ENCODE measurements at places on chromosomes 7 and 10. TPM values are rescaled to one million over a fixed set of nuclear protein-coding genes. Genes with fewer than 3 reads are reported as not detected.

The ANKRD22 gene
- total RNA-seq = 0.17 TPM

DNA sequence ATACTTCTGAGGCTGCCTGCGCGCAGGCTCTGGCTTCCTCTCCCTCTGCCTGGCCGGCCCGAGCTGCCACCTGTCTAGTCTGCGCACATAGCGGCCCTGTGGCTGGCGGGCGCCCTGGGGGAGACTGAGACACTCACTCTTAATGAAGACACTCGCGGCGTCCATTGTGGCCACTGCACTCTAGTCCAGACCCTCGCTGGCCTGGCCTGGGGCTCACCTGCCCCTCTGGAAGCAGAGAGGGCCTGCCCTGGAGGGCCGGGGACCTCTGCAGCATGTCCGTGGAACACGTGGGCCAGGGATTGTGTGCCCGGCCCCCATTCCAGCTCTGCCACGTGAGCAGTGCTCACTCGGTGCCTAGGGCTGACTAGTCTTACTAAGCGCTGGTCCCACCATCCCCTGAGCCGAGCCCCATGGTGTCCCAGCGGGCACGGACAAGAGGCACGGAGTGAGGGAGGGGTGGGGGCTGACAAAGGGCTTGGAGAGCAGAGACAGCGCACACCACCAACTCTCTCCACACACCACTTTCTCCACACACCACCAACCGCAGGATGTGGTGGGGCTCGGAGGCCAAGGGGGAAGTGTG, 149.3 kb downstream of the ELFN1 start:
- no peak overlapping the region for H3K4me3 ChIP-seq
- DNase-seq = no peak
- H3K27me3 ChIP-seq = no peaks in the 10 kb centered on the region
- H3K4me1 ChIP-seq = no peaks in the 10 kb centered on the region

The IGF2BP3 gene
- 4.3 TPM for total RNA-seq

GRCh38 chr10:26438534-26439341, 597 bp downstream of the APBB1IP start:
- no peaks in the 10 kb centered on the region for H3K36me3 ChIP-seq
- no peak for DNase-seq
- H3K27me3 ChIP-seq = no peaks in the 10 kb centered on the region
- peaks cover 2% of the 10 kb centered on the region for H3K4me1 ChIP-seq

- no peaks in the 10 kb centered on the region for H3K36me3 ChIP-seq
- DNase-seq = no peak
- H3K27me3 ChIP-seq = no peaks in the 10 kb centered on the region
- H3K4me1 ChIP-seq = no peaks in the 10 kb centered on the region
- H3K4me3 ChIP-seq = no peak overlapping the region
These were observed 16.9 kb upstream of the NPS start for GRCh38 chr10:127532193-127532592.

GRCh38 chr10:83165265-83165664, 974.0 kb upstream of the GHITM start:
- no peaks in the 10 kb centered on the region for H3K36me3 ChIP-seq
- H3K4me3 ChIP-seq = no peak overlapping the region
- no peak overlapping the region for H3K27ac ChIP-seq
- DNase-seq = no peak

- H3K27me3 ChIP-seq = no peaks in the 10 kb centered on the region
- peaks cover 11% of the 10 kb centered on the region for H3K4me1 ChIP-seq
- no peak overlapping the region for H3K27ac ChIP-seq
- no peak overlapping the region for H3K4me3 ChIP-seq
- H3K36me3 ChIP-seq = no peaks in the 10 kb centered on the region
- DNase-seq = no peak
These were observed 4.3 kb upstream of the CALU start for GRCh38 chr7:128734890-128735289.

GRCh38 chr10:7520507-7521485, 110.0 kb upstream of the SFMBT2 start:
- DNase-seq = no peak
- H3K36me3 ChIP-seq = no peaks in the 10 kb centered on the region
- no peak overlapping the region for H3K4me3 ChIP-seq
- H3K27ac ChIP-seq = no peak overlapping the region
- no peaks in the 10 kb centered on the region for H3K4me1 ChIP-seq

The FANK1 gene
- total RNA-seq = 2.6 TPM

GRCh38 chr10:133359554-133359971, 1.7 kb upstream of the FUOM start:
- H3K27me3 ChIP-seq = no peaks in the 10 kb centered on the region
- peaks cover 2% of the 10 kb centered on the region for H3K4me1 ChIP-seq
- DNase-seq = no peak
- no peak overlapping the region for H3K27ac ChIP-seq
- no peak overlapping the region for H3K4me3 ChIP-seq

DNA sequence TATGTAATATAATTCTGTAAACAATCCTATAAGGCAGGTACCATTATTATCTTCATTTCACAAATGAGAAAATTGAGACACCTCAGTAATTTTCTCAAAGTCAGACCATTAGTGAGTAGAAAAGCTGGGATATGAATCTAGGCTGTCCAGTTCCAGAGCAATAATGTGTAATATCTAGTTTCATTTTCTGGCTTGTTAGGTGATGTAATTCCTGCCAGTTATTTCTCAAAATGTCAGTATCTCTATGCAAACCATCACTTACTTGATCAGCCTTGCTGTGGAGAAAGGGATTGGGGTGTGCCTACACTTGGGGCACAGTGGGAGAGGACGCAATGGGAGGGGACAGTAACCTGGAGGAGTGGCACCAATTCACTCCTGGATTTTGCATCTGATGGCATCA, 157.5 kb downstream of the LYZL1 start:
- no peak overlapping the region for H3K4me3 ChIP-seq
- peaks cover 1% of the 10 kb centered on the region for H3K36me3 ChIP-seq
- DNase-seq = peak; percentile 55
- H3K4me1 ChIP-seq = no peaks in the 10 kb centered on the region

The FAM25C gene
- total RNA-seq = not detected

GRCh38 chr10:84139126-84140035, at the start of gene GHITM:
Gene GHITM, plus strand, starts transcription at chr10:84139509. Its CDS starts 1,992 bp downstream, at chr10:84141501.
- H3K36me3 ChIP-seq = peaks cover 8% of the 10 kb centered on the region
- H3K4me3 ChIP-seq = peak within 1 kb of the TSS; percentile 82
- peak; percentile 99 for DNase-seq
- peak within 1 kb of the TSS; percentile 89 for H3K27ac ChIP-seq

- H3K27ac ChIP-seq = no peak overlapping the region
- H3K36me3 ChIP-seq = no peaks in the 10 kb centered on the region
- H3K4me3 ChIP-seq = no peak overlapping the region
- H3K4me1 ChIP-seq = no peaks in the 10 kb centered on the region
These were observed 2.1 kb upstream of the SLC13A1 start for GRCh38 chr7:123201901-123202300.

- DNase-seq = no peak
- no peak overlapping the region for H3K4me3 ChIP-seq
- H3K27me3 ChIP-seq = no peaks in the 10 kb centered on the region
- no peak overlapping the region for H3K27ac ChIP-seq
- H3K4me1 ChIP-seq = peaks cover 14% of the 10 kb centered on the region
These were observed 28.9 kb downstream of the PDLIM1 start for GRCh38 chr10:95261926-95262325.

The RPEL1 gene
- total RNA-seq = 0.17 TPM

- H3K27ac ChIP-seq = no peak overlapping the region
- peaks cover 5% of the 10 kb centered on the region for H3K36me3 ChIP-seq
- peak; percentile 90 for DNase-seq
- H3K27me3 ChIP-seq = no peaks in the 10 kb centered on the region
- H3K4me1 ChIP-seq = no peaks in the 10 kb centered on the region
These were observed 41.1 kb upstream of the STMP1 start for GRCh38 chr7:135620980-135621850.

DNA sequence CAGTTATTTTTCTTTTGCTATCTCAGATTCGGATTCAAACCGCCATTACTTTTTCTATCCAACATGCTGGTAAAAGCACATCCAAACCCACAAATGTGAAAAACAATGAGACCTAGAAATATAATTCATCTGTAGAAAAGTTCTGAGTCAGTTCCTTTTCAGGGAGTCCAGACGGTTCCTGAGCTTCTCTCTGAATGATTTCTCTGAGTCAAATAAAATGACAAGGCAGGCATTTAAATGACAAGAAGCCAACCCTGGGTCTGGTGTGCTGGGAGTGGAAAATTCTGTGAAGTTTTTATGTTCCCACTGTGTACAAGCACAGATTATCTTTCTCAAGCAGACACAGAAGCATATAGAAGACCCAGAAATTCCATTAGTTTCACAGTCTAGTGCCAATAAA, 96.3 kb upstream of the ANKRD1 start:
- no peaks in the 10 kb centered on the region for H3K4me1 ChIP-seq
- H3K4me3 ChIP-seq = no peak overlapping the region
- peaks cover 3% of the 10 kb centered on the region for H3K27me3 ChIP-seq
- no peaks in the 10 kb centered on the region for H3K36me3 ChIP-seq

GRCh38 chr10:14225379-14225778, 105.3 kb downstream of the FRMD4A start:
- peaks cover 17% of the 10 kb centered on the region for H3K27me3 ChIP-seq
- H3K27ac ChIP-seq = no peak overlapping the region
- no peaks in the 10 kb centered on the region for H3K36me3 ChIP-seq
- H3K4me3 ChIP-seq = no peak overlapping the region

- no peaks in the 10 kb centered on the region for H3K36me3 ChIP-seq
- no peak overlapping the region for H3K27ac ChIP-seq
- H3K4me1 ChIP-seq = no peaks in the 10 kb centered on the region
- no peak overlapping the region for H3K4me3 ChIP-seq
- H3K27me3 ChIP-seq = peaks cover 7% of the 10 kb centered on the region
These were observed 84.8 kb upstream of the COL13A1 start for GRCh38 chr10:69716711-69717560.

DNA sequence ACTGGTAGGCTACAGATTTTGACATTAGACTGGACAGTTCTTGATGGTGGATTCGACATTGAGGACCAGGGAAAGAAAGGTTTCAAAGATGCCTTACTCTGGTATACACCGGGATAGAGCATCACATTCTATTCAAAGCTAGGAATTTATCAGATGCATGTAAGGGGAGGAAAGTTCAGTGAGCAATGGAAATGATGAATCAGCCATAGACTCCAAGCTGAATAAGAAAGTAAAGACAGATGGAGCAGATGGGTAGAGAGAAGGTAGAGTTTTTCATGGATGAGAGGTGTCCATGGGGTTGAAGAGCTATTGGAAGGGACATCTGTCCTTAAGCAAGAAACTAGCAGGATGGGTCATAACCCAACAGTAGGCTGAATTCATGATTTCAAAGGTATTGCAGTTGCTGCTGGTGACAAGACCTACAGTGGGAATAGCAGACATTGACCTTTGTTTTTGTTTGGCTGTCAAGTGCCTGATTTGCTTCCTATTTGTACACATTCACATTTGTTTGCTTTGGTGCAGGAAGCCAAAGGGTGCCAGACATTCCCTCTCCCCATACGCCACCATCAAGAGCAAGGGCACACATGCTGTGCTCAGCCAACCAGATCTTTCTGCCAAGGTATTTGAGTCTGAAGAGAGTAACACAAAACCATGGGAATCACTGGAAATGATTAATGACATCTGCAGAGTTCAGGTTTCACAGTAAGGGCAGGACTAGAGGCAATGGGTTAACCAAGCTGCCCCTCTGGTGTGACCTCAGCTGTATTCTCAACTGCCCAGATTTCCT, 8.6 kb upstream of the CACUL1 start:
- no peaks in the 10 kb centered on the region for H3K27me3 ChIP-seq
- no peaks in the 10 kb centered on the region for H3K36me3 ChIP-seq
- no peak for DNase-seq
- no peaks in the 10 kb centered on the region for H3K4me1 ChIP-seq
- no peak overlapping the region for H3K4me3 ChIP-seq

- no peak overlapping the region for H3K4me3 ChIP-seq
- H3K4me1 ChIP-seq = no peaks in the 10 kb centered on the region
- H3K27ac ChIP-seq = no peak overlapping the region
- DNase-seq = peak; percentile 14
These were observed 219.5 kb upstream of the POT1 start for GRCh38 chr7:125149151-125149550.

- peak overlapping the region; percentile 43 for H3K27ac ChIP-seq
- H3K36me3 ChIP-seq = no peaks in the 10 kb centered on the region
- H3K27me3 ChIP-seq = no peaks in the 10 kb centered on the region
- H3K4me3 ChIP-seq = no peak overlapping the region
These were observed 278.5 kb downstream of the DNAJB6 start for GRCh38 chr7:157615101-157615817.

DNA sequence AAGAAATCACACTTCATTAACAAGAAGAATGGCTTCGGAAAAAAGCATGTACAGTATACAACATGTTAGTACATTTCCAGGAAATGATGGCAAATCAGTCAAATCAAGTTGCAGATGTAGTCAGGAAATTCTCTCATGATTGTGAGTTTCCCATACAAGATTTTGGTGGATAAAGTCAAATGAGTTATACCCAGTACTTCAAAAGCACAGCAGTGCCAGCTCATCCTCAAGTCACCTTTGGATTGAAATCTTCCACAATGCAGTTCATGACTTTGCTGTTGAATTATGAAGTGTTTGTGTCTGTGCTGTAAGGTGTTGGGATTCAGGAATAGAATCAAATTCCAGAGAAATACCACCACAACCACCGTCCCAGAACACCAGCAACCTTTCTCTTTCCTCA, 301.3 kb upstream of the BMPER start:
- H3K27ac ChIP-seq = no peak overlapping the region
- H3K4me1 ChIP-seq = no peaks in the 10 kb centered on the region
- H3K4me3 ChIP-seq = no peak overlapping the region
- no peaks in the 10 kb centered on the region for H3K27me3 ChIP-seq

The GNA12 gene
- 36.2 TPM for total RNA-seq

DNA sequence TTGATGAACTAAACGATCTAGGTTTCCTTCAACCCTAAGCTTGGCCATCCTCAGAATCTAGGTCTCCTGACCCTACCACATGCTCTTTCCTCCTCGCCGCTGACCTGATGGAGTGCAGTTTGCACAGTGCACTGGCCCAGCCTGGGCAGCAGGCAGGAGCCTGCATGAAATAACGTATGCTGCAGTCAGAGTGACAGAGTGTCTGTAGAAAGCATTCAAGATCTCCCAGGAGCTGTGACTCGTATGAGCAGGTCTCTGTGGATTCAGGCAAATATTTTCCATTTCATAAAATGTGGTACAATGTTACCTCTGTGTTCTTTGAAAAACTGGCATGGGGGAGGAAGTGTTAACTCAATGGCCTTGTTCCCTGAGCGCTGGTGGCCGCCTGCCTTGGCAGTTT, 441.8 kb downstream of the RPS24 start:
- H3K27me3 ChIP-seq = peaks cover 12% of the 10 kb centered on the region
- no peak overlapping the region for H3K27ac ChIP-seq
- no peaks in the 10 kb centered on the region for H3K36me3 ChIP-seq
- H3K4me1 ChIP-seq = no peaks in the 10 kb centered on the region

DNA sequence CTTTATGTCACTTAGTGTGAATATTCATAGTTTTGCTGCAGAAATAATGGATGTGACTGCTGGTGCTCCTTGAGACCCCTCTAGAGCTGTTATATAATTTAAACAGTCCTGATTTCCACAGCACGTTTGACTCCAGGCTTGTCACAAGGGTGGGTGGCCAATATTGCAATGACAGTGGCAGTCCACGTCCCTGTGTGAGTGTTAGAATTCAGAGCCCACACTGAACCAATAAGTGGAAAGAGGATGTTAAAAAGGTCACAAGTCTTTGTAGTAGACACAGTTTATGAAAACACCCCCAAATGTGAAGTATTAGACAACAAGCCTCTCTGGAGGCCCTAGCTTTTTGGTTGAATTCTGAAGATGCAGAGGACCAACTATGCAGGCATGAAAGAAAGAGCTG, 2.0 kb downstream of the PPP1R17 start:
- H3K36me3 ChIP-seq = no peaks in the 10 kb centered on the region
- DNase-seq = no peak
- no peak overlapping the region for H3K4me3 ChIP-seq
- no peak overlapping the region for H3K27ac ChIP-seq
- no peaks in the 10 kb centered on the region for H3K4me1 ChIP-seq
- H3K27me3 ChIP-seq = no peaks in the 10 kb centered on the region

The AKR1C4 gene
- not detected for total RNA-seq

Data from fibroblast of lung (primary cell).